Karpas-422 (cell line): ENCODE measurements at places on chromosomes 6 and 20. TPM values are rescaled to one million over a fixed set of nuclear protein-coding genes. Genes with fewer than 3 reads are reported as not detected.

The ACTR5 gene
- total RNA-seq = 4.5 and 10.6 TPM in 2 replicates

The GJA10 gene
- 1.3 and 2.3 TPM in 2 replicates for total RNA-seq

GRCh38 chr20:49338061-49338460, 60.2 kb upstream of the ZNFX1 start:
- no peak for DNase-seq
- H3K4me3 ChIP-seq = no peak overlapping the region
- H3K4me1 ChIP-seq = no peaks in the 10 kb centered on the region
- no peaks in the 10 kb centered on the region for H3K36me3 ChIP-seq
- no peak overlapping the region for H3K27ac ChIP-seq

- peaks cover 58% of the 10 kb centered on the region for H3K36me3 ChIP-seq
- no peak overlapping the region for H3K4me3 ChIP-seq
- H3K4me1 ChIP-seq = peaks cover 3% of the 10 kb centered on the region; the same call in 1 of the 2 replicates
- H3K27ac ChIP-seq = no peak overlapping the region
Observed at GRCh38 chr6:6570929-6571671, 17.4 kb upstream of the LY86 start.

- H3K4me3 ChIP-seq = no peak overlapping the region
- no peaks in the 10 kb centered on the region for H3K27me3 ChIP-seq
- peaks cover 15% of the 10 kb centered on the region for H3K4me1 ChIP-seq
- no peak for DNase-seq
- H3K36me3 ChIP-seq = no peaks in the 10 kb centered on the region
Observed at GRCh38 chr20:25063981-25064380, 6.0 kb upstream of the ACSS1 start.

- peak; percentile 68 for DNase-seq
- H3K36me3 ChIP-seq = peaks cover 20% of the 10 kb centered on the region; the same call in 1 of the 2 replicates
- peaks cover 58% of the 10 kb centered on the region for H3K4me1 ChIP-seq
- peak overlapping the region; percentile 96 for H3K27ac ChIP-seq
Observed at GRCh38 chr6:158816803-158817727, 2.1 kb downstream of the EZR start.

- no peak overlapping the region for H3K27ac ChIP-seq
- H3K36me3 ChIP-seq = no peaks in the 10 kb centered on the region
- H3K27me3 ChIP-seq = no peaks in the 10 kb centered on the region
- no peaks in the 10 kb centered on the region for H3K4me1 ChIP-seq
Observed at GRCh38 chr6:81023709-81024108, 728.8 kb downstream of the TENT5A start.

GRCh38 chr6:133169901-133170300, 71.3 kb upstream of the EYA4 start:
- H3K4me1 ChIP-seq = no peaks in the 10 kb centered on the region
- no peak for DNase-seq
- H3K4me3 ChIP-seq = no peak overlapping the region
- no peaks in the 10 kb centered on the region for H3K36me3 ChIP-seq
- H3K27me3 ChIP-seq = no peaks in the 10 kb centered on the region
